AG08395 (cell line): ENCODE measurements at places on chromosomes 11 and 22.
A peak's percentile ranks its signal among the peaks of the same experiment; 100 is the strongest.

DNA sequence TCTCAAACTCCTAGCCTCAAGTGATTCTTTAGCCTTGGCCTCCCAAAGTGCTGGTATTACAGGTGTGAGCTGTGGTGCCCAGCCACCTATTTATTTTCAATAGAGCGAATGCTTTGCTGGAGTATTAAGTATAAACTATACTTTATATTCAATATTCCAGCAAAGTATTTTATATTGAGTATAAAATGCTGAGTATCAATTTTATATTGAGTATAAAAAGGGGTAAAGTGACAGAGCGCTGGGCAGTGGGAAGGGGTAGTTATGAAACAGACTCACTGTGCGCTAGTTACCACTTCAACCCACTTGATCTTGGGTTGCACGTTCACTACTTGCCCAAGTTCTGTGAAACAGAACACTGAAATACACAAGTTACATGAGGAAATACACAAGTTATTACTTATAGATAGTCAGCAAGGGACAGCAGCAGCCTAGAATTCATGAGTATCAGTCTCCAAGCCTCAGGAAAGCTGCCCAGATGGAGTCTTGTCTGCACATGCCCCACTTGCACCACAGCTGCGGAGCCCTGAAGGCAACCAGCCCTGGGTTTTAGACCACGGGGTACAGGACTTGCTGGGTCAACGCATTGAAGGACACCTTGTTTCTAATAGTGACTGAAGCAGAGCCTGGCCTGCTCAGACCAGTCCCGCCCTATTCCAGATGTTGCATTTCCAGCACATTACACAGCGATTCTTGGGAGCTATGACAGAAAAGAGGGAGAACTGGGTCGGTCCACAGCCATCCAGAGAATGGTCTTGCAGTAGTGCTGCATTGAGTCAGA is 51.6 kb upstream of the SYT13 start:
- no peak for DNase-seq

GRCh38 chr22:19463491-19464469 is 15.2 kb downstream of the UFD1 start:
- peak; percentile 84 for DNase-seq

DNA sequence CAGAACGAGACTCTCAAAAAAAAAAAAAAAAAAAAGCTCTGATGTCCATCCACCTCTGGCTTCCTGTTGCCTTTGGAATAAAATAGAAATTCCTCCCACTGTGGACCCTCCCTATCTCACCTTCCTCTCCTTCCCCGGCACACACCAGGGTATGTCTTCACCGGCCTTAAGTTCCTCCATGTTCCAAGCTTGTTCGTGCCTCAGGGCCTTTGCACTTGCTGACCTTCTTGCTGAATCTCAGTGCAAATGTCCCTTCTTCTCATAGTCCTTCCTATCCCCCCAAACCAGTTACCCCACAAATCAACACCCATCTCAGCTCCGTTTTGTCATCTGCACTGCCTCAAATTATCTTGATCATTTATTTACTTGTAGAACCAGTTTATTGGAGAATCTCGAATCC is 20.6 kb downstream of the IFT27 start:
- no peak for DNase-seq

GRCh38 chr11:26234451-26234850 is 97.5 kb upstream of the ANO3 start:
- DNase-seq = no peak

- DNase-seq = no peak
Measured at GRCh38 chr11:93814966-93815633, 31.0 kb downstream of the MED17 start.

- DNase-seq = no peak
Measured at GRCh38 chr11:72871119-72871518, 56.9 kb downstream of the ATG16L2 start.

DNA sequence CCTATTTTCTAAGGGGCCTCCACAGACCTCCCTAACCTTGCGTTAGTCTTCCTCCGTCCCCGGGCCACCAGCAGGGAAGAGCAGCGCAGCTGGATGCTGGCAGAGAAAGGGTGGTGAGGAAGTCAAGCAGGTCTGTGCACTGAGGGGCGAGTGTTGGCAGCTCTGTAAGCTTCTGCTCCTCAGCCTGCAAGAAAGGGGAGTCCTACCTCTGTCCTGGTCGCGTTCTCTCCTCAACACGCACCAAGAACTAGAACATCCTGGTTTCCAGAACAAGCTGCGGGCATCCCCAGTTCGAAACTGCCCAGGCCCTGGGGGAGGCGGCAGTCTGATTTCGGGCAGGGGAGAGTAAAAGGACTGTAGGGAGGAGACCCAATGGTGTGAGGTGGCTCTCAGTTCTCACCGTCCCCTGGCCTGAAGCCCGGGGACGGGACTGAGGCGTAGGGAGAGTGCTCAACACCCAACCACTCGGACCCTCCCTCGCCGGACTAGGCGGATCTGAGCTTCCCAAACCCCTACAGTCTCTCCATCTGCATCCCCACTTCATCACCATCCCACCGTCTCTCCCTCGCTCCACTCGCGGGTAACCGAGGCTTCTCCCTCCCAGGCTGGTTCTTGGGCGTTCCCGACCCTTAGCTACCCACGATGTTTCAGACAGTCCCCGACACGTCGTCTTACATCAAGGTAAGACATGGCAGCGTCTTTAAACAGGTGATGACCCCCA is 7.7 kb upstream of the FLI1 start:
- DNase-seq = no peak

DNA sequence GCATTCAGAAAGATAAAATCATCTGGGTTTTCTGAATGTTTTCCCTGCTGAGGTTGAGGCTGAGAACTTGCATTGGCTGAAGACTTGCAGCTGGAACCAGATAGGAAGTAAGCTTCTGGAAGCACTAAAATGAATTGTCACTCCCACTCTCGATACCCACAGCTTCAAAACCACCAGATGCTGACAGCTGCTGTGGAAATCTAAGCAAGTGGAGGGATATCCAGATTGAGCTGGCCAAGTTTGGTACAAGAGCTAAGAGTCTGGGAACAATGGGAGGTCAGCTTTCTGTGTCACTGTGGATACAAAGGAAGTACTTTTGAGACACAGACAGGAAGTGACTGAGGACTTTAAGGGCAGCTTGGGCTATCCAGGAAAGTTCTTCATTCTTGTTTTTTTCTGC is 51.3 kb upstream of the CD44 start:
- no peak for DNase-seq

GRCh38 chr11:77402218-77402556 is 71.7 kb downstream of the PAK1 start:
- no peak for DNase-seq

GRCh38 chr11:72735495-72736027 is 16.6 kb downstream of the ARAP1 start:
- DNase-seq = peak; percentile 46

DNA sequence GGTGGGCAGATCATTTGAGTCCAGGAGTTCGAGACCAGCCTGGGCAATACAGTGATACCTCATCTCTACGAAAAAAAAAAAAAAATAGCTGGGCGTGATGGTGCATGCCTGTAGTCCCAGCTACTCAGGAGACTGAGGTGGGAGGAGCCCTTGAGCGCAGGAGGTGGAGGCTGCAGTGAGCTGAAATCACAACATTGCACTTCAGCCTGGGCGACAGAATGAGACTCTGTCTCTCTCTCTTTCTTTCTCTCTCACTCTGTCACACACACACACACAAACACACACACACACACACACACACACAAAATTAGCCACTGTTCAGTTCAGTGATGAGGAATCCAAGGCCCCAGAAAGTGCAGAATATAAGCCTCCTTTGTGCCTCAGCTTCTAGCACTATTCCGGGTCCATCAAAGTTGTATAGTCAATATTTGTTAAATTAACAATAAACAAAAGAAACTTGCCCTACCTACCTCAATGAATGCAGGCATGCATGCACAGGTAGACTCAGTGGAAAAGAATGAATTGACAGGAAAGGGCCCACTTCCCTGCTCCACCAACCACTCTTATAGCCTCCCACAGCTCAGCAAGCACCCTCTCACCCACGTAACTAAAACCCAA is 3.9 kb upstream of the SMIM35 start:
- DNase-seq = no peak

DNA sequence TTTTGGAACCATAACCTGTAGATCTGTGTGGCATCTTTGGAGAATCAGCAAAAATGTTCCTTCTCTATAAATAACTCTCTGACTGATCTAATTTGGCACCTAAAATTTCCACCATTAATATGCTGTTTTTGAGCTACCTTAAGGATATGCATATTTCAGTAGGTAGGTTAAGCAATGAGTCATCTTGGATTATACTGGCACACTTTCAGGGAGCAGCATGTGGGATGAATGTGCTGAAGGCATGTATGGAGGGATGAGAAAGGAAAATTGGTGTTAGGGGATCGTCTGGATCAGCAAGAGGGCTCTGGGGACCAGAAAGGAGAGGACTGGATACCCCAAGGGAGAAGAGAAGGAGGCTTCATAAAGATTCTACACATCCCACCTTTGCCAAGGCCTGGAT is 44.6 kb upstream of the ELF5 start:
- DNase-seq = no peak

GRCh38 chr22:40499209-40499623 is 128.8 kb downstream of the SGSM3 start:
- peak; percentile 90 for DNase-seq

DNA sequence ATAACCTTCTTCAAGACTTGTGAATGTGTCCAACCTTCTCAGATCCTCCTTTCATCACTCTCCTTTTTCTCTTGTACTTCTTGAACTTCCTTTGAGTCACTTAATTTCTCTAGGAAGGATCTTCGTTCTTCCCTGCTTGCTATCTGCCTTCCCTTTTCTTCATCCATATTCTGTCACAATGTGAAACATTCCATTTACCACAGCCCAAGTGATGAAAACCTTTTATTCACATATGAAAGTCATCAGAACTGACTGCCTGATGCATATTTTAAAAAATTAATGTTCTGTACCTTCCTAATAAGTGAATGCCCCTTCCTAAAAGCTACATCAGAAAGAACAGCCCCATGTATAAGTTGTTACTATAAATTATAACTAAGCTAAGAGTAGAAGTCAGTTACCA is 520.4 kb upstream of the LUZP2 start:
- DNase-seq = peak; percentile 11

- peak; percentile 45 for DNase-seq
Measured at GRCh38 chr11:34654483-34655334, 33.8 kb downstream of the EHF start.
